ENCODE measurements at places on chromosomes 6 and 20. TPM values are rescaled to one million over a fixed set of nuclear protein-coding genes. Genes with fewer than 3 reads are reported as not detected.
A peak's percentile ranks its signal among the peaks of the same experiment; 100 is the strongest.

- DNase-seq: peak; percentile 77
Observed at GRCh38 chr6:96939007-96939805, 14.7 kb downstream of the KLHL32 start.

The ZSCAN9 gene
- 10.7 TPM for total RNA-seq

DNA sequence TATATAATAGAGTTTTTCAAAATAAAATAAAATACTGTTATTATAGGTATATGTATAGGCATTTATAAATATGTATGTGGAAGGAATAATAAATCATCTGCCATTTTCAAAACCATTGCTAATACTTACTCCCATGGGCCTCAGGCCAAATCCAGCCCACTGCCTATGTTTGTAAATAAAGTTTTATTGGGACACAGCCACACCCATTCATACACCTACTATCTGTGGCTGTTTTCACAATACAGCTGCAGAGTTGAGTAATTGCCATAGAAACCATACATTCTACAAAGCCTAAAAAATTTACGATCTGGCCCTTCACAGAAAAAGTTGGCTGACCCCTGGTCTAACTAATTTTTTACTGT lies 9.5 kb downstream of the ALDH5A1 start:
- DNase-seq: no peak

The ZSCAN31 gene
- total RNA-seq: 25.7 TPM

The PTGIS gene
- total RNA-seq: 1.9 TPM

The LHFPL5 gene
- total RNA-seq: not detected

DNA sequence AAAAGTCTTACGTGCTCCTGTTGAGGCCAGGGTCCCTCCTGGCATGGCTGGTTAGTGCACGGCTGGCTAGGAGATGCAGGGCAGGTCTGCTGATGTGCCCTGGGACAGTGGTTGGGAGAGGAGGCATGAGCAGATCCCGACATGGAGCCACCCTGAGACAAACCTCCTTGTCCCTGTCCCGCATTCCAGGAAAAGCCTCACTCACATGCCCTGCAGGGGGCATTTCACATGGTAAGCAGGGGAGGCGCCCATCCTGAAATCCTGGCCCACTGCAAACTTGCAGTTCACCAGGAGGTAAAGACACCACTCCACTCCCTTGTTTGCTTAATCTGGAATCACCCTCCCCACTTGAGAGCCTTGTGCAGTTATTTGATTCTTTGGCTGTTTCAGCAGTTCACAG lies 116.7 kb upstream of the SLC24A3 start:
- no peak for DNase-seq

The GHRH gene
- not detected for total RNA-seq

The ADGRB3 gene
- total RNA-seq: not detected

- DNase-seq: peak; percentile 58
Observed at GRCh38 chr20:62900692-62901584, 25.4 kb downstream of the DIDO1 start.

DNA sequence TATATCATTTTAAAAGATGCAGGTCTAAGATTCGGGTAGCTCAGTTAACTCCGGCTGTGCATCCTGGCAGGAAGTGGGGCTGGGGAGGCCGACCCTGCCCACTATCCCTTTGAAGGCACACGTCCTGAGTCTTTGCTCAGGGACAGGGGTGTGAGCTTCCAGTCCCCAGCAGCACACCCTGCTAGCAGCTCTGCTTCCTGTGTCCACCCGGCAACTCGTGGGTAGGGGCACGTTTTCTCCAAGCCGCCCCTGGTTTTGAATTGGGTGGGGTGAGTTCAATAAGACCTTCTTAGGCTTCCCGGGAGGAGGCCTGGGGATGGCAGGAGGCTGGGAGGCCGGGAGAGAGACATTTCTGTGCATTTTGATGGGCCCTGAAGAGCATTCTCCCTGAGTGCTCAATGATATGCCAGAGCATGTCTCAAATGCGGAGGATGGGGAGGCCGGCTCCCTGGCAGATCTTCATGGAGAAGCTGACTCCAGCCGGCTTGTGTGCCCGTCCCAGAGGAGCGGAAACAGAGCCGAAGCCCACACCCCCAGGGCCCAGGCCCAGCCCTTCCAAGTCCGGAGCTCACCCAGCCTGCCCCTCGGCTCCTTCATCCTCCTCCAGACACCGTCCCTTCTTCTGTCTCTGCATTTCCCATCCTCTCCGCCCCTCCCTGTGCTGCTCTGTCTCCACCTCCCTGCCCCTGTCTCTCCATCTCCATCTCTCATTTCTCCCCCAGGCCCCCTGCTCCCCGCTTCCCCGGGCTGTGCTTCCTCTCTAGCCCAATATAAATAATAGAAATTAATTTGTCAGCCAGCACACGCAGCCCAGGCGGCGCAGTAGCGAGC lies 36.3 kb upstream of the ZFAND3 start:
- DNase-seq: peak; percentile 20

DNA sequence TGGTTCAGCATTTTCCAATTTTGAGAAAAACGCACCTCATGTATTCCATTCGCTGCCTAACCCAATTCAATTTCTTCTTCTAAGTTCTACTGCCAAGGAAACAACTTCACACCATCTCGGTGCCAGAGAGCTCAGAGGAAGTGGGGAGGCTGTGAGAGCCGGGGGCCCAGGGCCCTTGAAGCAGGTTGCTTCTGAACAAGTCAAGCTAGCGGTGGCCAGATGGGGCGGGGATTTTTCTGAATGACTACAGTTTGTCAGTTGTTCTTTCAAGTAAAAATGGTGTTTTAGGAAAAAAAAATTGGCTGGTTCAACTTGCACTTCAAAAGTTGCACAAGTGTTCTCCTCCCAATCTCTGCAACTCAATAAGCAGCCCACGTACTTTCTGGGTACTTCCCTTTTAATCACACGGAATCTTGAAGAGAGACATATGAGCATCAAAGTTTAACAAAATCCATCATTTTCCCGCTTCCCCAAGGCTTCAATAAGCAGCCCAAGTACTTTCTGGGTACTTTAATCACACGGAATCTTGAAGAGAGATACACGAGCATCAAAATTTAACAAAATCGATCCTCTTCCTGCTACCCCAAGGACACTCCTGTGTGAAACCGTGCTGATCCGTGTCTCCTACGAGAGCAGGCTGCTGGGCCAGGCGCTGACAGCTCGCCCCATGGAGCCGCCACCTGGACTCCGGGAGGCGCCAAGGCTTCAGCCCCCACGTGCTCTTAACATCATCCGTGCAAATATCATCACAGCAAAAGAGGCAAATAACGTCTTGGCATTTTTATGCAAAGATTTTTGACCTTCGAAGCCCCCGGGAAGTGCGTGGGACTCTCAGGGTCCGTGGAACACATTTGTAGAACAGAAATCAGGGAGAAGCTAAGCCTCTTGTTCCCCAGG lies 186.7 kb upstream of the PDE10A start:
- no peak for DNase-seq

- no peak for DNase-seq
Observed at GRCh38 chr6:84912472-84913322, 148.3 kb upstream of the TBX18 start.

The POPDC3 gene
- not detected for total RNA-seq

The ZSCAN23 gene
- total RNA-seq: 0.51 TPM

- DNase-seq: peak; percentile 68
Observed at GRCh38 chr6:89281779-89282246, 33.3 kb downstream of the GABRR2 start.

The CDH26 gene
- 0.47 TPM for total RNA-seq

DNA sequence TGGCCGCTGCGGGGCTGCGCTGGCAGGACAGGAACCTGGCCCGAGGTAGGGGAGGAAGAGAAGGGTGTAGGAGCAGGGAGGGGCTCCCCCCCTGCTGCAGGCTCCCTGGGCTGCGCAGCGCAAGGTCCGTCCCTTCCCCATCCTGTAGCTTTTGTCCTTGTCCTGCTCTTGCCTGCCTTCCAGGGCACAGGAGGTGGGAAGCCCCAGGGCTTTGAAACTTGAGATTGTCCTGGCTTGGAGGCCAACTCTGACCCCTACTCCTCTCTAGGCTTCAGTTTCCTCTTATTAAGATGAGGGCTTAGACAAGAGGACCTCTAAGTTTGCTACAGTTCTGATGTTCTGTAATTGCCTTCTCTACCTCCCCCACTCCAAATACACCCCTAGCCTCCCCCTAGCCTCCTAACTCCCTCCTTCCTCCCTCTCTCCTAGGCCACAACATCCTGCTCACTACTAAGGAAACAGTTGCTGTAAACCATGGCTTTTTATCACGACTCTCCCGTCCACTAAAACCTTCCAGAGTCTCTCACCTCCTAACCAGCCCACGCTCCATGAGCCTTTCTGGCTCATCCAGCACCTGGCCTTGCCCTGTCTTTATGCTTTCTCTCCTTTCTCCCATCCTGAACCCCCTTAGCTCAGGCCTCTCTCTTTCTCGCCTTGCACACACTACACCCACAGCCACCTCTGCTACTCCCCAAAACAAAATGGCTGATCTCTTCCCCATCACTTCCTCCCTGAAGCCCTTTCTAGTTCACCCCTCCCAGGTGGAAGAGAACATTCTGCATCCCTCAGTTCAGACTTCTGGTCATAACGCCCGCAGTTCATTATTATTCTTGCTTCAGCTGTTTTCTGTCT lies 10.2 kb downstream of the UNC5CL start:
- DNase-seq: no peak

The RWDD2A gene
- 4.4 TPM for total RNA-seq

DNA sequence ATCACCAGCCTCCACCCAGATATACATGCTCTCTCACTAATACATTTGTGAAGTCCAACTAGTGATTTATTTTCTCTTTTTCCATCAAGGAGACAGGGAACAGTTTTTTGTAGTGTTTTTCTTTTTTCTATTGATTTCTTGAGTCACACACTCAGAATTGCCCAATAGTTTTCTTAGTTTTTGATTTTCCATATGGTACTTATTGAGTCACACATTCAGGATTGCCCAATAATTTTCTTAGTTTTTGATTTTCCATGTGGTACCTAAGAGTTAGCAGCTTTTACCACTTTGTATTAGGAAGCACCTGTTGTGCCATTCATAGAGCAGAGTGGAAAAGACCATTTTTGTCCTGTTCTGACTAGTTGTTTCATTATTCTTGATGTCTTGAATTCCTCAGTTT lies 1268.8 kb downstream of the EPHA7 start:
- DNase-seq: no peak

- DNase-seq: peak; percentile 20
Observed at GRCh38 chr6:63690221-63690620, 54.6 kb downstream of the PHF3 start.

DNA sequence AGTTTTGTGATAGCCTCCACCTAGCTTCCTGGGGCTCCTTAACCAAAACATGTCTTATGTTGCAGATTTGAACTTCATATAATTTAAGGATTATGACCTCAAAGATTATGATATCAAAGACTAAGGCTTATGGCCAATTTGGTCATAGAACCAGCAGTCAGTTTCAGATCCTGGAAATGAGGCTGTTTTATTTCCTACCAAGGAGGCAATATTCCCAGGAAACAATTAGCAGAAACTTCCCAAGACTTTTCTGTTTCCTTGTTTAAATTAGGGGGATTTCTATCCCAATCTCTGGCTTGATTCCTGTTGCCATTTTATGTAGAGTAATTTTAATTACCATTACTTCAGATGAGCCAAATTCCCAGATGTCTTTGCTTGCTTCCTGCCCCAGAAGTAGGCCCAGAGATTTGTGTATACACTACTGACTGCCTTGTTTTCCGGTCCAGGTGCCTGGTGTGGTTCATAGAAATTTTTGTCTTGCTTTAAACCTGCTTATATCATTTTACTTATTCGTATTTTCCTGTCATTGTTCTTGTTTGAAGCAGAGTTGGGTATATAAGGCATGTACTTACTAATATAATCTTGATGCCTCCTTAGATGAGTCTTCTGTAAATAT lies 119.2 kb upstream of the TMEM170B start:
- peak; percentile 91 for DNase-seq

The PI16 gene
- total RNA-seq: not detected

DNA sequence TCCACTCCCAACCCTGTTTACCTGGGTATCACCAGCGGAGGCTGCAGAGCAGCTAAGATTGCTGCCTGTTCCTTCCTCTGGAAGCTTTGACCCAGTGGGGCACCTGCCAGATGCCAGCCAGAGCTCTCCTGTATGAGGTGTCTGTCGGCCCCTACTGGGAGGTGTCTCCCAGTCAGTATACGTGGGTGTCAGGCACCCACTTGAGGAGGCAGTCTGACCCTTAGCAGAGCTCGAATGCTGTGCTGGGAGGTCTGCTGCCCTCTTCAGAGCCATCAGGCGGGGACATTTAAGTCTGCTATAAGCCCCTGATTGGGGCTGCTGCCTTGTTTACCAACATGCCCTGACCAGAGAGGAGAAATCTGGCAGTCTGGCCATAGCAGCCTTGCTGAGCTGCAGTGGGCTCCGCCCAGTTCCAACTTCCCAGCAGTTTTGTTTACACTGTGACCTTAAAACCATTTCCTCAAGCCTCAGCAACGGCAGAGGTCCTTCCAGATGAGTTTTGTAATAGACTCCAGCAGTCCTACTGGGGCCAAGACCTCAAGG lies 2.8 kb downstream of the RAET1E start:
- peak; percentile 53 for DNase-seq

The RNF39 gene
- not detected for total RNA-seq

The TENT5A gene
- 1.5 TPM for total RNA-seq

GRCh38 chr6:47047097-47047478 lies 5.0 kb upstream of the ADGRF1 start:
- DNase-seq: no peak

The CARMIL1 gene
- 10.6 TPM for total RNA-seq

GRCh38 chr6:122778985-122779661 lies 393 bp upstream of the FABP7 start:
- DNase-seq: no peak

The MLN gene
- total RNA-seq: not detected

DNA sequence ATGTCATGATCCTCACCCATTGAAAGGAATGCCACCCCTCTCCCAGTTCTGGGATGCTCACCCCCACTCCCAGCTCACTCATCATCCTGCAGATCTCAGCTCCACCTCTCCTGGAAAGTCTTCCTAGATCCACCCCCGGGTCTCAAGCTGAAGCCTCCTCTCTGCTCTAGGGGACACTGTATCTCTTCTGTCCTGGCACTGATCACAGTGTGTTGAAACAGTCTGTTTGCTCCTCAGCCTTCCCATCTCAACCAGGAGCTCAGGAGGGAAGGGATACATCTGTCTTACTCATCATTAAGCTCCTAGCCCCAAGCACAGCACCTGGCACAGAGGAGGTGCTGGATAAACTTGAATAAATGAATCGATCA lies 80.1 kb downstream of the MRPL14 start:
- DNase-seq: no peak

GRCh38 chr6:129812145-129812777 lies 48.9 kb downstream of the TMEM244 start:
- no peak for DNase-seq

GRCh38 chr6:34568341-34569201 lies 12.4 kb upstream of the SPDEF start:
- no peak for DNase-seq

- no peak for DNase-seq
Observed at GRCh38 chr6:63487103-63487813, 85.0 kb upstream of the LOC128125822 start.

GRCh38 chr20:33490023-33490933 lies at the start of gene CBFA2T2:
Gene CBFA2T2 (plus strand): TSS chr20:33490096. CDS start chr20:33490268, 172 bp downstream.
- peak; percentile 78 for DNase-seq

DNA sequence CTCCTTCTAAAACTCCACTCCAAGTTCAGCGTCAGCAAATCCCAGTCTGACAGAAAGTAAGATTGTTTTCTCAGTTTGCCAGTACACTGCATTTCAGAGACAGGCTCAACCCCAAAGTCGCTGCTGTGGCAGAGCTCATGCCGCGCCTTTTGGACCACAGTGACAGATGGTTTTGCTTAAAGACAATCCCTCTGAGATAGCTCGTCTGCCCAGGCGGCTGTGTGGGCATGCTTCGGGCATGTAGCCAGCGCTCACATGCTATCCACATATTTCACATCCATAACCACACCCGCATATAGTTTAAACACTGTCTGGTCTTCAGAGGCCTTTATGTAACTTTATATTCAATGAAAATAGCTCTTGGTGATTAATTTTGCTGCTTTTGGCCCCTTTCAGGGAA lies 14.7 kb upstream of the PXDC1 start:
- no peak for DNase-seq

All from dermis blood vessel endothelial cell (primary cell).